Skeletal muscle tissue (tissue), 5 donors: ENCODE measurements at places on chromosomes 4 and X. TPM values are rescaled to one million over a fixed set of nuclear protein-coding genes. Genes with fewer than 3 reads are reported as not detected.

Gene ASIC5
- total RNA-seq = not detected

Gene GPR82
- not detected for total RNA-seq

Gene NOX1
- total RNA-seq = not detected

Gene FAM149A
- total RNA-seq = 6.8 TPM

Gene SPANXB1
- total RNA-seq = not detected

Gene CXCL10
- total RNA-seq = 4.7 TPM

Gene AKAP4
- 1.0 TPM for total RNA-seq

Gene TCEAL7
- 112 TPM for total RNA-seq

Gene ADH1A
- 0.52 TPM for total RNA-seq
